NCI-H2081 (cell line): ENCODE measurements at places on chromosomes 16 and 17.

GRCh38 chr17:71052971-71053370, 883.6 kb downstream of the KCNJ2 start:
- DNase-seq = no peak

DNA sequence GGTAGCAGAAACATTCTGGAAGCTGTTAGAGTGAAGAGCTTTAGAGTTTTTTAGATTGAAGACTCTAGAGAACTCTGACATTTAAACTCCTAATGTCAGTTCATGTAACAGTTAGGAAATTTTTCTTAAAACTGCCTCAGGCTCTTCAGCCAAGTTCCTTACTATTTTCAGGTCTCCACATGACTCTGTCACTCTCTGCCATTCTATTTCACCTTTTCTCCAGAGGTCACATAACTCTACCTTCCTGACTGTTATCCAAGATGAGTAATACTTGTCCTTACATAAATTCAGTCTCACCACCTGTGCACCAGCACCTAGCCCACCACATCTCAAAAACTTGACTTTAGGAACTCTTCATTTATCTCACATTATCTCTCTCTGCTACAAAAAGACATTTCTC, 347.1 kb upstream of the CA10 start:
- DNase-seq = no peak

GRCh38 chr17:7217113-7217987, 2.3 kb downstream of the DLG4 start:
- peak; percentile 11 for DNase-seq

DNA sequence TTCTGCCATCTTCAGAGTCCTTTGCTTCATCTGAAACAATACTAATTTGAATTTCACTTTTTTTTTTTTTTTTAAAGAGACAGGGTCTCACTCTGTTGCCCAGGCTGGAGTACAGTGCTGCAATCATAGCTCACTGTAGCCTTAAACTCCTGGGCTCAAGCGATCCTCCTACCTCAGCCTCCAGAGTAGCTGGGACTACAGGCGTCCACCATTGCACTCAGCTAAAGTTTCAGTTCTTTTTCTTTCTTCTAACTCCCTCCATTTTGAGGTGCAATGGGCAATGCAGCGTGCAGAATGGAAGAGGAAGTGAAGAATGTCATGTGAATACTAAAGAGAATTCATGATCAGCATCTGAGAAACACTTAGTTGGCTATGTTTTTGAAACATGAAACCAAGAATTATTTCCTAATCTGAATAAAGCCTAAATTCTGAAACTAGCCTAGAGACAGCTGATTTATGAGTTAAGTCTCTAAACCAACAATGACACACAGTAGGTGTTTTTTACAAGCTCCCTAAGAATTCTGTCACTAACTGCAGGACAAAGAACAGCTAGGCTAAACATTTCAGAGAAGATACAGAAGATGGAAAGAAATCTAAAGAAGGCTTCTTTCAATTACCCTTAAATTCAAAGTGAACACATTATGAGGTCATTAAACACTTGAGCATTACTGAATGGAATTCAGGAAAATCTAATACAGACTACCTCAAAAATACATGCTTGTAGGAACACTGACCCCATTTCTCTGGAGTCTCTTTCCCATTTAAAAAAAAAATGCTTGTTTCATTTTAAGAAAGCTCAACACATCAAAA, 21.0 kb downstream of the SNN start:
- no peak for DNase-seq

DNA sequence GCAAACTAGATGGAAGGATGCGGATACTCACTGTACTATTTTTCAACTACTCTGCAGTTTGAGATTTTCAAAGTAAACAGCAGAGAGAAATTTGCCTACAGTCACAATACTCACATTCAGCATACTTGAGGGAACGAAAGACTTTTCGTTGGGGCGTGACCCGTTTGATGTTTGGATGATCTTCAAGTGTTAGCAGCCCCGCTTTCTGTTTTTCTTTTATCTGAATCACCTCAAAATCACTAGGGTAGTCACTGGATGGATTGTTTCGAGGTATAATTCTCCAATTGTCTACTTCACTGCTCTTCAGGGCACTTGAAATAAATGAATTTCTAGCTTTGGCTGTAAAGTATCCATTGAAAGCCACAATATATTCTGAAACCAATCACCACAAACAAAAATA, 17.8 kb downstream of the MBTPS1 start:
- DNase-seq = no peak

DNA sequence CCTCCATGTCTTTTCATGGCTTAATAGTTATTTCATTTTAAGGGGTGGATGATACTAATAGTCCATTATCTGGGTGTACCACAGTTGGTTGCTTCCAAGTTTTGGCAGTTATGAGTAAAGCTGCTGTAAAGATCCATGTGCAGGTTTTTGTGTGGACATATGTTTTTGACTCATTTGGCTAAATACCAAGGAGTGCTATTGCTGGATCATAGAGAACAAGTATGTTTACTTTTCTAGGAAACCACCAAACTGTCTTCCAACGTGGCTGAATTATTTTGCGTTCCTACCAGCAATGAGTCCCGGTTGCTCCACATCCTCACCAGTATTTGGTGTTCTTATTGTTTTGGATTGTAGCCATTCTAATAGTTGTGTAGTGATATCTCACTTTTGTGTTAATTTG, 181.9 kb downstream of the SPECC1 start:
- no peak for DNase-seq

DNA sequence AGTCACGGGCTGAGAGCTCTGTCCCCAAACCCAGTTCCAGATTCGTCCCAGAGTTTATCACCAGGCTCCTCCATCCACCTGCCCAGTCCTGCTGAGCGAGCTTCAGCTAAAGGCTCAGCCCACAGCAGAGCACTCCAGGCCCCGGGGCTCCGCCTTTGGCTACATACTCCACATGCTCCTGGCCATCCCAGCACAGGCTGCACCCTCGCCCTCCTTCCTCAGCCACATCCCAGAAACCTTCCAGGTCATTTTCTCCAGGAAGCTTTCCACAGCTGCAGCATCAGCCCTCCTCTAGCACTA, 4.7 kb upstream of the CD2BP2 start:
- DNase-seq = no peak

- DNase-seq = no peak
Observed at GRCh38 chr17:78374189-78374588, 4.3 kb upstream of the PGS1 start.

GRCh38 chr17:5019475-5019956, 15.7 kb downstream of the SLC52A1 start:
- DNase-seq = no peak

DNA sequence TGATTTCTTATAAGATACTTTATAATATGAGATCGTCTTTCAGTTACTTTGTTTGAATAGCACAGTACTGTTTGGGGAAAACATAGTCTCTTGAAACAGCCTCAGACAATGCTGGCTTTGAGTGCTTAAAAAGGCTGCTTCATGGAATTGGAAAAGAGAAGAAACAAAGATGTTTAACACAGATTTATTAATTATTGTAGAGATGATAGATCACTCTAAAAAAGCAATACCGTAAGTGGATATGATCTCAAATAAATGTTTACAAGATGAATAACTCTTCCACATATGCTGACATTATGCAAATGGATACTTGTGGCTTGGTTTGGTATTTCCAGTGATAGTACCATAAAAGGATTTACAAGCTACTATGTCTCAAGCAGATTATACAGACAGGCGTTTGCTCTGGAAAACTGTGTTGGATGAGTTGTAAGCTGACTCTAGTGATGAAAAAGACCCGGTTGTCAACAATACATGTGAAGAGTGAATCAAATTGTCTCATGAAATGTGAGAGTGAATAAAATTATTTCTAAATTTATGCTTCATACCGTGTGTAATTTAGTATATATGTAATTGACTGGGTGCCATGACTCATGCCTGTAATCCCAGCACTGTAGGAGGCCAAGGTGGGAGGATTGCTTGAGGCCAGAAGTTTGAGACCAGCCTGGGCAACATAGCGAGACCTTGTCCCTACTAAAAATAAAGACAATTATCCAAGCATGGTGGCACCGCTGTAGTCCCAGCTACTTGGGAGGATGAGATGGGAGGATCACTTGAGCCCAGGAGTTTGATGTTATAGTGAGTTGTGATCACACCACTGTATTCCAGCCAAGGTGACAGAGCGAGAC, 105.4 kb downstream of the FTO start:
- DNase-seq = no peak

DNA sequence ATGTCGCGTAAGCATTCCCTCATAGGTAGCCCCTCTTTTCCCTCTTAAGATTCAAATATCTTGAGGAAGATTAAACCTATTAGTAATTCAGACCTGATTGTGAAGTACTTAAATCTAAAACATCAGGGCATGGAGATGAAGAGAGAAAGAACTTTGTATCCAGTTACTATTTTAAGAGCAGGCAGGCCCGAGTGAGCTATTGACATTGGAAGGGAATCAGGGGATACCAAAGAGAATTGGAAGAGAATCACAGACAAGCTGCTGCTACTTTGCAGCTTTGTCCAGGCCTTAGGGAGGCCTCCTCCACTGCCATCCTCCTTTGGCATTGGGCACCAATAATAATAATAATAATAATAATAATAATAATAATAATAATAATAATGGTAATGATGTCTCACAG, 170.5 kb downstream of the MRTFB start:
- DNase-seq = no peak

- no peak for DNase-seq
Observed at GRCh38 chr16:9976601-9977000, 205.6 kb downstream of the GRIN2A start.

GRCh38 chr16:19098173-19098572, 15.6 kb upstream of the ITPRIPL2 start:
- no peak for DNase-seq

- DNase-seq = peak; percentile 59
Observed at GRCh38 chr16:11396241-11397048, 51.2 kb downstream of the RMI2 start.
